ENCODE measurements at places on chromosomes 4 and X.

DNA sequence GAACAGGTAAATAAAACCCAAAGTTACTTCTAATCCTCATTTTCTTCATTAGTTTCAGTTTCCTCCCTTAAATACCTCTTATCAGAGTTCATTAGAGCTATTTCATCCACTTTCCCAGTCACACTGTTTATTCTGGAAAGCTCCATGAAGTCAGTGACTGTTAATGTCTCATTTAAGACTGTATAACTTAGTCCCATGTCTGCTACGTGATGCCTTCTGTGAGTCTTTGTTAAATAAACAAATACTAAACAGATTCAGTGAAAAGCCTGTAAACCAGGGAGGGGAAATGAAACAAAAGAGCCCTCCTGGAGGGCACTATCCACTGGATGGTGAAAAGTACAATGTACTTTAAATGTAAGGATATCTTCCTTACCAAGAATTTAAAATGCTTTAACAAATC lies 24.7 kb downstream of the ACE2 start:
- DNase-seq, result no peak
- H3K4me1 ChIP-seq, result no peaks in the 10 kb centered on the region
- no peak overlapping the region for H3K4me3 ChIP-seq
- no peaks in the 10 kb centered on the region for H3K36me3 ChIP-seq
- H3K27ac ChIP-seq, result no peak overlapping the region

DNA sequence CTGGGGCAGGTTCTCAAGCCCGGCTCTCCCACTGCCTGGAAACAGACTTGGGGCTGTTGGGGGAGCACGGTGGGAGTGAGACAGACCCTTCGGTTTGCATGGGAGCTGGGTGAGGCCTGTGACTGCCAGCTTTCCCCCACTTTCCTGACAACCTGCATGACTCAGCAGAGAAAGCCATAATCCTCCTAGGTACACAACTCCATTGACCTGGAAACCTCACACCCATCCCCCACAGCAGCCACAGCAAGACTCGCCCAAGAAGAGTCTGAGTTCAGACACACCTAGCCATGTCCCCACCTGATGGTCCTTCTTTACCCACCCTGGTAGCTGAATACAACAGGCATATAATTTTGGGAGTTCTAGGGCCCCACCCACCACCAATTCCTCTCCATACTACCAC lies 57.6 kb upstream of the UBQLN2 start:
- H3K27me3 ChIP-seq, result no peaks in the 10 kb centered on the region
- no peak overlapping the region for H3K4me3 ChIP-seq
- H3K36me3 ChIP-seq, result no peaks in the 10 kb centered on the region
- H3K27ac ChIP-seq, result no peak overlapping the region
- no peaks in the 10 kb centered on the region for H3K4me1 ChIP-seq

GRCh38 chrX:132692526-132692925 lies 203.7 kb upstream of the MBNL3 start:
- no peak overlapping the region for H3K27ac ChIP-seq
- no peaks in the 10 kb centered on the region for H3K36me3 ChIP-seq
- no peaks in the 10 kb centered on the region for H3K4me1 ChIP-seq
- H3K4me3 ChIP-seq, result no peak overlapping the region
- H3K27me3 ChIP-seq, result no peaks in the 10 kb centered on the region

DNA sequence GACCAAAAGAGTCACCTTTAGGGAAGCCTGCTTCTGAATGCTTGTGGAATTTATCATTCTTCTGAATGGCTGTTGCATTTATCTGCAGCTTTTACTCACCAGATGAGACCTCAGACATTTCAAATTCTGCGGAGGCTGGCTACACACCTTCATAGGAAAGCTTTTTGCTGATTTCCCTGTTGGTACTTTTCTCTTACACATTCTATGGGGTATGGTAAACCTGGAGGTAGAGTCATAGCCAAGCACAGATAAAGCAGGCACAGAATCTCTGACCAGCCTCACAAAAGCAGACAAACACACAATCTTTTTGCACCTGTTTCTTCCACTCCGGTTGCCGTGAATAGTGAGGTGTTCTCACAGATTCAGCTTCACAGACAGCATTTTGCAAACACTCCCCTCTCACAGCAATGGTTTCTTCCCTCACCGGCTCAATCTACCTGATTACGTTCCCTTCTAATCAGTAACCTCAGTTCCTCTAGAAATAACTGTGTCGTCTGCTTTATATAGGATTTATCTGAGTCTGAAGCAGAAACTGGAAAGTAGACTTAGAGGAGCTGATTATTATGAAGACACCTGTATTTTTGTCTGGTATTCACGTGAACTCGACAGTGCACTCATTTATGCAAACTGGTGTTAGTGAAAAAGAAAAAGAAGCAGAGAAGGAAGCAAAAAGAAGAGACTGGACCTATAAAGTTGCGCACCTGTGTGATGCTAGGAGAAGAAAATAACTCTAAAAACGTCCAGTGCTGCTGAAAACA lies 83.1 kb downstream of the DMD start:
- H3K36me3 ChIP-seq, result no peaks in the 10 kb centered on the region
- H3K4me3 ChIP-seq, result no peak overlapping the region
- H3K27me3 ChIP-seq, result peaks cover 3% of the 10 kb centered on the region
- DNase-seq, result no peak
- no peaks in the 10 kb centered on the region for H3K4me1 ChIP-seq
- H3K27ac ChIP-seq, result no peak overlapping the region

DNA sequence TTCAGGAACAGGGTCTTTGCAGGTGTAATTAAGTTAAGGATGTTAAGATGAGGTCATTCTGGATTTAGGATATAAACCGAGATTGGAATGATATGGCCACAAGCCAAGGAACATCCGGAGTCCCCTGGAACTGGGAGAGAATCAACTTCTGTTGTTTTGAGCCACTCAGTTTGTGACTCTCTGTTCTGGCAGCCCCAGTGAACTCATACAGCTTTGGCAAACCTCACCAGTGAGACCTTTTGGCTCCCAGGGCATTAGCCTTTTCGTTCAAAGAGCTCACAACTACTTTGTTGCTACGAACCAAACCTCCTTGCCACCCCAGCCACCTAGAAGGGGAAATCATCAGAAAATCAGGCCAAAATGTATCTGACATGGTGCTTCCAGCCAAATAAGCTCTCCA lies 80.4 kb downstream of the MTMR1 start:
- H3K27ac ChIP-seq, result no peak overlapping the region
- H3K4me1 ChIP-seq, result no peaks in the 10 kb centered on the region
- H3K36me3 ChIP-seq, result no peaks in the 10 kb centered on the region
- no peaks in the 10 kb centered on the region for H3K27me3 ChIP-seq
- no peak for DNase-seq
- H3K4me3 ChIP-seq, result no peak overlapping the region

- H3K27me3 ChIP-seq, result no peaks in the 10 kb centered on the region
- no peak overlapping the region for H3K4me3 ChIP-seq
- H3K4me1 ChIP-seq, result no peaks in the 10 kb centered on the region
- no peaks in the 10 kb centered on the region for H3K36me3 ChIP-seq
- DNase-seq, result no peak
These were observed 229.4 kb downstream of the LDB2 start for GRCh38 chr4:16669036-16669435.

GRCh38 chrX:115413246-115413878 lies 123.8 kb downstream of the LUZP4 start:
- no peak overlapping the region for H3K27ac ChIP-seq
- H3K27me3 ChIP-seq, result no peaks in the 10 kb centered on the region
- no peaks in the 10 kb centered on the region for H3K36me3 ChIP-seq
- no peak for DNase-seq
- H3K4me1 ChIP-seq, result no peaks in the 10 kb centered on the region
- no peak overlapping the region for H3K4me3 ChIP-seq

DNA sequence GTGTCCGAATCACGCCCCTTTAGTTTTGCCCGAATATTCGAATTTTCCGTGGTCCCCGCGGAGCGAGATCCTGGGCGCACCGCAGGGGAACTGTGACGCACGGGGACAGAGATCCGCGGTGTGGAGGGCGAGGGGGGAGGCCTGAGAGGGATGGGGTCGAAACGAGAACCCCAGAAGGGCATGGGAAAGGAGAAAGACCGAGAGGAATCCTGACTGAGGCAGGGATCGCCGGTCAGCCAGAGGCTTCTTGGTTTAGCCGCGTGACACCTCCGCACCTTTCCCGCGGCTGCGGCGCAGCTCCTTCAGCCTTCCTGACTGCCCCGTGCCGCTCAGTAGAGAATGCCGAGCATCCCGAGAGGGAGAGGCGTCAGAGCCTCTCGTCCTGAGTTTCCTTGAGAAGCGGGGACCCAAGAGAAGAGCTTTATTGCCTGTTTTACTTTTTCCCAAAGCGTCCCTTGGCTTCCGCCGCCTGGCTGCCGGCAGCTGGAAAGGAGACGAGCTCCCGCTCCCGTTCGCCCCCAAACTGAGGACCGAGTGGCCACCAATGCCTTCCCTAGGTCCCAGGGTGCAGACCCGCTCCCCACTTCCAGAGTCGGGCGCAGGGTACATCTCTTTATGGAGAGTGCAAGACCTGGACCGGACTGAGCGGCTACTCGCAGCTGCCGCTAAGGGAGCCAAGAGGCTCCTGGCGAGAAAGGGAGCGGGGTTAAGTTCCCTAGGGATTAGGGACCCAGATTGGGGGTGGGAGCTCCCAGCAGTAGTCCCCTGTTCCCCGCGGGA lies 911 bp upstream of the GPR50 start:
- no peak overlapping the region for H3K27ac ChIP-seq
- H3K27me3 ChIP-seq, result peaks cover 65% of the 10 kb centered on the region
- peaks cover 3% of the 10 kb centered on the region for H3K4me1 ChIP-seq
- DNase-seq, result no peak

GRCh38 chrX:68488657-68489056 lies 10.2 kb upstream of the YIPF6 start:
- no peak for DNase-seq
- H3K4me1 ChIP-seq, result no peaks in the 10 kb centered on the region
- no peak overlapping the region for H3K4me3 ChIP-seq
- no peaks in the 10 kb centered on the region for H3K36me3 ChIP-seq
- H3K27ac ChIP-seq, result no peak overlapping the region
- no peaks in the 10 kb centered on the region for H3K27me3 ChIP-seq

DNA sequence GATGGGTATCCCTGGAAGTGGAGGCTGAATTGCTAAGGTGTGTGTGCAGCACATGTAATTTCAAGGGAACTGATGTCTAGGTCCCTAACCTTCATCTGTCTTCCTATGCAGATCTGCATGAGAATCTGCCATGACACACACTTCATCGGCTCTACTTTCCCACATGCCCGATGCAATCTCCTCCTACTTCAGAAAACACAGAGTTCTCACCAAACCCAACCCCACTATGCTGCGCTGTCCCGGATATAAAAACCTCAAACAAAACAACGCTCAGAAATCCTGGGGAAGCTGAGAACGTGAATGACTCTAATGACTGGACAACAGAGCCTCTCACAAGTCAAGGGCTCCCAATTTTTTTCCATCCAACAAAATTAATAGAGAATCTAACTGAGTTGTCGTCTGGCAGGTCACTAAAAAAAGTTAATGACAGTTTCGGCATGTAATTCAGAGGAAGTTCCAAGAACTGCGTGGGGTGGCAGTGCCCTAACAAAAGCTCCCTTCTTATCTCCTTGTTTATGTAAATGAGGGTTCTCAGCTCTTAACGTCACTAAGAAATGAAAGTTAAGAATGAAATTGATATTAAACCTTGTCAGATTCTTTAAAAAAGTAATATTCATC lies 39.0 kb downstream of the STX18 start:
- peaks cover 2% of the 10 kb centered on the region for H3K4me1 ChIP-seq
- DNase-seq, result peak; percentile 17
- no peaks in the 10 kb centered on the region for H3K36me3 ChIP-seq
- H3K27me3 ChIP-seq, result no peaks in the 10 kb centered on the region
- peak overlapping the region; percentile 39 for H3K4me3 ChIP-seq
- no peak overlapping the region for H3K27ac ChIP-seq

- no peak overlapping the region for H3K27ac ChIP-seq
- H3K4me3 ChIP-seq, result no peak overlapping the region
- no peaks in the 10 kb centered on the region for H3K4me1 ChIP-seq
- H3K27me3 ChIP-seq, result no peaks in the 10 kb centered on the region
- DNase-seq, result no peak
- H3K36me3 ChIP-seq, result peaks cover 10% of the 10 kb centered on the region
These were observed 26.2 kb downstream of the ARAP2 start for GRCh38 chr4:36218121-36218520.

GRCh38 chr4:64727960-64728359 lies 318.7 kb upstream of the TECRL start:
- H3K4me1 ChIP-seq, result no peaks in the 10 kb centered on the region
- no peaks in the 10 kb centered on the region for H3K27me3 ChIP-seq
- no peak for DNase-seq
- no peak overlapping the region for H3K4me3 ChIP-seq

GRCh38 chr4:61805979-61806378 lies 605.9 kb downstream of the ADGRL3 start:
- H3K27me3 ChIP-seq, result no peaks in the 10 kb centered on the region
- no peak for DNase-seq
- no peak overlapping the region for H3K4me3 ChIP-seq
- H3K27ac ChIP-seq, result no peak overlapping the region
- no peaks in the 10 kb centered on the region for H3K4me1 ChIP-seq
- H3K36me3 ChIP-seq, result no peaks in the 10 kb centered on the region

- no peaks in the 10 kb centered on the region for H3K27me3 ChIP-seq
- no peak for DNase-seq
- H3K27ac ChIP-seq, result no peak overlapping the region
- H3K4me3 ChIP-seq, result no peak overlapping the region
- peaks cover 33% of the 10 kb centered on the region for H3K36me3 ChIP-seq
These were observed 5.2 kb downstream of the DHRSX start for GRCh38 chrX:2495595-2495994.

DNA sequence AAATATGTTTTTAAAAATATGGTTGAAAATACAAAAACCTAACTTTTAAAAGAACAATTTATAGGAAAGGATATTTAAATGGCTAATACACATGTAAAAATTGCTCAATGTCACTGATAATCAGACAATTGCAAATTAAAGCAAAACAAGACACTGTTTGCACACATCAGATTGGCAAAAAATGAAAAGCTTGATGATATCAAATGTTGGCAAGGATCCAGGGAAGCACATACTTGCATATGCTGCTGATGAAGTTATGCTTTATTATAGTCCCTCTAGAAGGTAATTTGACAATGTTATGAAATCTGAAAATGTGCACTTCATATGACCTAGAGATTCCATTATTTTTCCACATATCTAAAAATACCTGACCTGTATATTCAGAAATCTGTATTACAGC lies 45.7 kb upstream of the EPGN start:
- H3K4me3 ChIP-seq, result no peak overlapping the region
- DNase-seq, result no peak
- H3K36me3 ChIP-seq, result no peaks in the 10 kb centered on the region
- no peaks in the 10 kb centered on the region for H3K27me3 ChIP-seq

- H3K4me1 ChIP-seq, result no peaks in the 10 kb centered on the region
- no peaks in the 10 kb centered on the region for H3K27me3 ChIP-seq
- H3K27ac ChIP-seq, result no peak overlapping the region
- peaks cover 6% of the 10 kb centered on the region for H3K36me3 ChIP-seq
These were observed 31.1 kb downstream of the FBXO8 start for GRCh38 chr4:174252412-174252811.

DNA sequence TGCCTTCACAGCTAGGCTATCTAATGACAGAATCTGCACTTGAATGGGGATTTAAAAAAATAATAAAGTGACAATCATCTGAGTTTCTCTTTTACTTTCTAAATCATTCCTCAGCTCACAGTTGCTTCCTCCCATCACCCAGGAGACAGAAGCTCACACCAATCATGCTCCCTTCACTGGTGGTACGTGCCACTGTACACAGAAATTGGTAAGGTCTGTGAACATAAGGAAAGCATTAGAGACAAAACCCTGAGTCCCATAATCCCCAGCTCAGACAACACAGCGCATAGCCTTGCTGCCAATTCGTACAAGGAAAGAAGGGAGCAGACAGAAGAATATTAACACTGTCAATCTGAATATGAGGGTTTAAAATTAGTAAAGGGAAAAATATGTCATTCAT lies 133.1 kb downstream of the IDS start:
- DNase-seq, result no peak
- H3K27ac ChIP-seq, result no peak overlapping the region
- no peaks in the 10 kb centered on the region for H3K27me3 ChIP-seq
- no peaks in the 10 kb centered on the region for H3K36me3 ChIP-seq

Data from common myeloid progenitor, CD34-positive (primary cell).